ENCODE measurements at places on chromosomes 2 and 18. TPM values are rescaled to one million over a fixed set of nuclear protein-coding genes. Genes with fewer than 3 reads are reported as not detected.

The CHN1 gene
- 19.1 TPM for total RNA-seq

The CCDC102B gene
- total RNA-seq = 5.3 TPM

The TGFA gene
- total RNA-seq = not detected

The GRB14 gene
- 0.17 TPM for total RNA-seq

The CDK5R2 gene
- not detected for total RNA-seq

The CD8B2 gene
- total RNA-seq = not detected

The STAT4 gene
- 0.63 TPM for total RNA-seq

The NEMP2 gene
- 4.4 TPM for total RNA-seq

The CFC1 gene
- not detected for total RNA-seq

The ADRA2B gene
- not detected for total RNA-seq

The C2orf80 gene
- not detected for total RNA-seq

The PTMA gene
- total RNA-seq = 630 TPM

The MAPRE2 gene
- 9.1 TPM for total RNA-seq

The TMEM37 gene
- 0.32 TPM for total RNA-seq

The MOGAT1 gene
- total RNA-seq = not detected

The RNF25 gene
- total RNA-seq = 27.4 TPM

The SNRPD1 gene
- total RNA-seq = 14.0 TPM

The SALL3 gene
- total RNA-seq = not detected

The SS18 gene
- total RNA-seq = 83.1 TPM

The SERPINB10 gene
- not detected for total RNA-seq

The DNAJC5G gene
- total RNA-seq = not detected

The ALPP gene
- not detected for total RNA-seq

The MRPL44 gene
- total RNA-seq = 23.0 TPM

The NBAS gene
- total RNA-seq = 98.8 TPM

The NEU2 gene
- total RNA-seq = not detected

The HOXD12 gene
- not detected for total RNA-seq

The COPS9 gene
- total RNA-seq = 151 TPM

The EML4 gene
- total RNA-seq = 27.6 TPM

The SCN9A gene
- total RNA-seq = 12.1 TPM

The TAF1B gene
- total RNA-seq = 18.3 TPM

The TCF7L1 gene
- 2.4 TPM for total RNA-seq

The ERMN gene
- total RNA-seq = not detected

The TCF23 gene
- total RNA-seq = not detected

The EVX2 gene
- total RNA-seq = not detected

The IL36G gene
- total RNA-seq = not detected

Data from bronchial smooth muscle cell (primary cell).